Activated CD4-positive, alpha-beta memory T cell treated with anti-CD3 and anti-CD28 coated beads for 36 hours (primary cell): ENCODE measurements at places on chromosomes 3 and 15. TPM values are rescaled to one million over a fixed set of nuclear protein-coding genes. Genes with fewer than 3 reads are reported as not detected.

The COL7A1 gene
- 1.1 TPM for total RNA-seq

The EPB42 gene
- total RNA-seq = not detected

The VGLL3 gene
- not detected for total RNA-seq

The DMXL2 gene
- 6.3 TPM for total RNA-seq

The P2RY1 gene
- total RNA-seq = 0.15 TPM

The ACTC1 gene
- total RNA-seq = not detected

The PATL2 gene
- total RNA-seq = 16.5 TPM
